Non-pigmented ciliary epithelial cell (primary cell): ENCODE measurements at places on chromosomes 7 and 10.

DNA sequence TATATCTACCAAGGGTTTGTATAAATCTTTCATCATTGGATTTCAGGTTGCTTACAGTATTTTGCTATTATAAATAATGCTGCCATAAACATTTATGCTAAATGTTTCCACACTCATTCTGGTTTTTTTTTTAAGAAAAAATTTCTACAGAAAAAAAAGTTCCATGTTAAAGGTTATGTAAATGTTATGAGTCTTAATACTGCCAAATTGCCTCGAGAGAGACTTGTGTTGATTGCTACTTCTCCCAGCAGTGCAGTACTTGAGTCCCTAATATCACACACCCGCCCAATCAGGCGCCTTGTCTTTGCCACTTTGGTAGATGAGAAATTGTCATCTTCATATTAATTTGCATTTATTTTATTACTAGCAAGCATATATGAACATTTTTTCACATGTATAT is 96.7 kb upstream of the TMEM26 start:
- DNase-seq, result no peak

GRCh38 chr10:118958559-118958958 is 71.0 kb upstream of the NANOS1 start:
- no peak for DNase-seq

GRCh38 chr7:4181446-4181845 is 500.6 kb upstream of the FOXK1 start:
- no peak for DNase-seq

- no peak for DNase-seq
These were observed 149.5 kb downstream of the FAM107B start for GRCh38 chr10:14625192-14625631.

GRCh38 chr10:60508831-60509230 is 119.2 kb upstream of the ANK3 start:
- DNase-seq, result no peak
